ENCODE measurements at places on chromosomes 12 and 14.

DNA sequence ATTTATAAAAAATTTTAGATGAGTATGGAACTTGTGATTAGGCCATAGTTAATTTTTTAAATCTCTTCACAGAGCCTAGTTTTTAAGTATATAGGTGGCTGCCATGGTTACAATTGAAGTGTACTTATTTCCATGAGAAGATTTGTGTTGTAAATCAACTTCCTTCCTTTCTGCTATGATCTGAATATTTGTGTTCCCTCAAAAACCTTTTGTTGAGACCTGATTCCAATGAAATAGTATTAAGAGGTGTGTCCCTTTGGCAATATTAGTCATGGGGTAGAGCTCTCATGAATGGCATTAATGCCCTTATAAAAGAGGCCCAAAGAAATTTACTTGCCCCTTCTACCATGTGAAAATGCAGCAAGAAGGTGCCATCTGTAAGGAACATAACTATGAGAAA lies 28.8 kb downstream of the ETNK1 start:
- no peak for DNase-seq

DNA sequence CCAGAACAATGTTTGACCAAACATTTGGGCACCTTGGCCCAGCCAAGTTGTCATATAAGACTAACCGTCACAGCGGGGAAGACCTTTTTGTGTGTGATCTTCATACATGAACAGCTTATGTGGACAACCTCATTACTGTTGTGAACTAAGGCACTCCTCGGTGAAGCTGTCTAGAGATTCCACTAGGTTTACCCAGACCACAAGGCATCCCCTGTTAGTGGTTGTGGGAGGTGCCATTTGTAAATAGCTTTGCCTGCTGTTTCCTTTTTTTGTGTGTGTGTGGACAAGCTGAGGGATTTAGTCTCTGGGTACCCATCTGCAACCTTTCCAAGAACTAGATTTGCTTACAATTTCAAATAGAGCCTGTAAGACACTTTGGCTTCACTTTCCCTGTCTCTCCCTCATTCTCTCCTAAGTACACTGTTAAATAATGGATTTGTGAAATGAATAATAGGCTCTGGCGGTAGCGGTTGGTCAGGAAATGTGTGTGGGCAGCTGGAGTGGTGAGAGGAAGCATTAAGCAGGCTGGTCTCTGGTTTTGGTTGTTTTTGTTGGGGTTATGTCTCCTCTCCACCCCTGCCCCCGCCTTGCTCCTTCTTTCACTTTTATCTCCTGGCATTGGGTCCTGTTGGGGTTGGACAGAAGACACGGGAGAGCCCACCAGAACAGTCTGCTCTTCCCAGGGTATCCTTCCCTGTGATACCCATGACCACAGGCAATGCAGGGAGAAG lies 727.6 kb downstream of the VRK1 start:
- DNase-seq: no peak

DNA sequence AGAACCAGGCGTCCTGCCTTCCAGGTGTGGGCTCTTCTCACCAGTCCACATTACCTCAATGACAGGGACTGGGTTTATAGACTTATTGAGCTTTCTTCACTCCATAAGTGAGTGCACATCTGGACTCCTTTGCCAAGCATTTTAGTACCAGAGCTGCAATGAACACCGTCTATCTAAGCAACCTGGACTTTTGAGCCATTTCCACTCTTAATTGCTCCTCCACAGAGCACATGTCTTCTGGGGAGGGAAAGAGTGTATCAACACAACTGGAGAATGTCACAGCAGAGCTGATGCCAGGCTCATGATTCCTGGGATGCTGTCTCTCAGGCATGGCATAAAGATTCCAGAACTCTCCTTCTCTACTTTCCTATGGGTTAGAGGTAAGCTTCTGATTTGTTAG lies 43.0 kb upstream of the BDKRB2 start:
- no peak for DNase-seq

DNA sequence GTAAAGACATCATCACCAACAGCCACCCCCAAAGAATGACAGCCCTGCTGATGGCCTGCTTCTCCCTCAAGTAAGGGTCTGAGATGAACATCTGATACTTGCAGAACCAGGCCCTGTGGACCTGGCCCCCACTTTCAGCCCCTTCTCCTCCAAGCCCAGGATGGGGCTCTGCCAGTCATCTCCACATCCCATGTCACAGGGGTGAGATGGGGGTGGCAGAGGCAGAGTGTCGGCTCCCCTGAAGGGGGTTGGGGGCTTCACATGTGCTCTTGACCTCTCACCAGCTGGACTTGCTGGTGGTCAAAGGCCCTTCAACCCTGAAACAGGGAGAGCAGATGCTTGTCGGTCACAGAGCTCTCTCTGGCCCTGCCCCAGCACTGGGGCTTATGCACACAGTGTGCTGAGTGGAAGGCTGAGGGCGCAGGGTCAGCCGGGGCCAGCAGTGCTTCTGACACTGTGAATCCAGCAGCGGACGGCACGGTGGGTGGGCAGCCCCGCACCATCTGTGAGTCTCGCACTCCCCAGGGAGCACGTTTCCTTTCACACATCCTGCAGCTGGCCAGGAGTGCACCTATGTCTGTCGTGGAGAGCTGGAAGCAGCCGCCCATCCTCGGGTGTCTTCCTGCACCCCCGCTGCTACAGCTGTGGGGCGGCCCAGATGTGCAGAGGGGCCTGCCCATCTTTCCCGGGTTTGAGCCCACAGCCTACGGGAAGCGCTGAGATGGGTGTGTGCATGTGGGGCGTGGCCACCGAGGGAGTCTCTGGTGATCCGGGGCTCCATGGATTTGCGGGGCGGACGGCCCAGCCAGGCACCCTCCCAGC lies 94.3 kb downstream of the ADGRD1 start:
- DNase-seq: no peak

GRCh38 chr14:100031506-100032281 lies 33.5 kb upstream of the EVL start:
- peak; percentile 97 for DNase-seq
